Hypothalamus (tissue), 51 donors: ENCODE measurements at places on chromosomes 6 and 20.

DNA sequence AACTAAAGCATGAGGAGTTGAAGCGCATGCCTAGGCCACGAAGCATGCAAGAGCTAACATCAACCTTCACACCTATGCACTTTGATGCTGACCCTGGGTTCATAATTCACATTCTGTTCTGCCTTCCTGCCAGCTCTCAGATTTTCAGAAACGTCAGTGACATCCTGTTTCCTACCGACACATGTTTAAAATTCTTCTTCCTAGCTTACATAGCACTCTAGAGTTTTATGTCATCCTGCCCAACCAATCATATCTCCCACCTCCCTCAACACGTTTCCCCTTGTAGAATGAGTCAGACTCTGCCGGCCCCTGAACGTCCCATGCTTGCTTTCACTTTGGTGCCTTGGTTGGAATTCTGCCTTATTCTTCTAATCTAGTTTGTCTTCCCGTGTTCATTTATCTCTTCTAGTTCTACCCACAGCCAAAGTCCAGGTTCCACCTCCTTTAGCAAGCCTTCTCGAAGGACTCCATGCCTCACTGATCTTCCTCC lies 97.2 kb upstream of the MAP7 start:
- no peak for DNase-seq

DNA sequence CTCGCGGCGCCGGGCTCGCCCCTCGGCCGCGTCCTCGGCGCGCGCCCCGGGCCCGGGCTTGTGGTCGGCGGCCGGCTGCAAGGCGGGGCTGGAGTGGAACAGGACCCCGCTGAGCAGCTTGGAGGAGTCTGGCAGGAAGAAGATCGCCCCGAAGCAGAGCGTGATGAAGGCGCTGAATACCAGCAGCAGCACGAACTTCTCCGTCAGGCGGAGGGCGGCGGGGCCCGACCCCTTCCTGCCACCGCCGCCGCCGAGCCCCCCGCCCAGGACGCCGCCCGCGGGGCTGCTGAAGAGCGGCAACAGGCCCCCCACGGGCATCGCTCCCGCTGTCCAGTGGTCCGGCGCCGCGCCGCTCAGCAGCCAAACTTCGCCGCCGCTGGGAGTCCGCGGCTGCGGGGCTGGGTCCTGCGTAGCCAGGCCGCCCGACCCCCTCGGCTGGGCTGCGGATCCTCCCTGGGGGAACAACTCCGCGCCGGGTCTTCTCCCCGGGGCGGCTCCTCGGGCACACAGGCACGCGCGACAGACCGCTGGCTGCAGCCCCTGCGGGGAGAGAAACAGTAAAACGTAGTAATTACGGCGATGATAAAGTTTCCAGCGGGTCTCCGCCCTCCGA lies 707 bp downstream of the MAN1A1 start:
- DNase-seq, result no peak

DNA sequence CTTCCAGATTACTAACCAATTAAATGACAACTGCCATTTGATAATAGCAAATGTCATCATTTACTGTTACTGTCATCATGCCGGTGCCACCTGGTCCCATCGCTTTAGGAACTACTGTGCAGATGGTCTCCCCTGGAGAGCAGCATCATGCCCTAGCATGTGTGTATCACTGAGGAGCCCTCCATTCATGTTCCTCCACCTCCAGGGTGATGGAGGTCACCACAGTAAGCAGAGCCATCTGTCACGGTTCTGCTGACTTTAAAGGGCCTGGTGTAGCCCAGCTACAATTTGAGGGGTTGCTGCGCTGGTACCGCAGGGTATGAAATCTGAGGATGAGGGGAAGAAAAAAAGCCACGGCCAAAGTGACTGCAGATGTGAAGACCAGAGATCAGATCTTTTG lies 118.8 kb upstream of the KCNK16 start:
- no peak for DNase-seq

GRCh38 chr20:24783631-24784492 lies 165.2 kb upstream of the CST7 start:
- no peak for DNase-seq

DNA sequence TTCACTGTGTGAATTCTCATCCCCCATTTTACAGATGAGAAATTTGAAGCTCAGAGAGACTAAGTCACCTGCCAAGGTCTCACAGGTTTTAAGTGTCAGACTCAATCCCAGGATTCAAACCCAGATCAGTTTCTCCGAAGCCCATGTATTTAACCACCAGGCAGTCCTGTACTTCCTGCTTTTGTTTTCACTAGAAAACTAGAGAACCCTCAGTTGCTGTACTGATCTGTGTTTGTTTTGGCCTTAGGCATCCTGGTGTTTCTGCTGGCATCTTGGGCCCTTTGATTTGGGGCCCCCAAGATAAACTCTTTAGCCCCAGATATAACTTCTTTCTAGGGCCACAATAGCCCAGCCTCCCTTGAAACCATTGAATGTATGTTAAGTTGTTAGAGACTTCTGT lies 36.5 kb downstream of the PPP1R16B start:
- no peak for DNase-seq

DNA sequence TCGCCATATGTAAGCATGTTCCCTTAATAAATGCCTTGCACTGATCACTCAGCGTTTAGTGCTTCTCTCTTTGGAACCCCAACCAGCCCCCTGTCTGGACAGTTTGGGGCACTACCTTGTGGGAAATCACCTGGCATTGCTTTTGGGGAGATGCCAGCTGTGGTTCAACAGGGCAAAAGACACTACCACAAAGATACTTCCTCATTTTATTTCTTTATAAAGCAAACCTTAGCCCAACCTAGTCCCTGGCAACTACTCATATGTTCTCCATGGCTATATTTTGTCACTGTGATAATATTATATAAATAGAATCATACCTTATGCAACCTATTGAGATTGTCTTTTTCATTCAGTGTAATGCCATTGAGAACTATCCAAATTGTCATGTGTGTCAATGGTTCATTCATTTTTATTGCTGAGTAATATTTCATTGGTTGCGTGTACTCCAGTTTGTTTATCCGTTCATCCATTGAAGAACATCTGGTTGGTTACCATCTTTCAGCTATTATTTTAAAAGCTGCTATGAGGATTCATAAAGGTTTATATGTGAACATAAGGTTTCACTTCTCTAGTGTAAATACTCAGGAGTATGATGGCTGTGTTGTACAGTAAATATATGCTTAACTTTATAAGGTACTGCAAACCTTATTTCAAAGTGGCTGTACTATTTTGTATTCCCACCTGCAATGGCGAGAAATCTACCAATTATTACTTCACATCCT lies 114.8 kb downstream of the MOXD1 start:
- no peak for DNase-seq

GRCh38 chr6:42367353-42368011 lies 84.2 kb downstream of the TRERF1 start:
- no peak for DNase-seq
